Stimulated activated CD4-positive, alpha-beta T cell treated with anti-CD3 and anti-CD28 coated beads, Interleukin-1b, Interleukin-23, amount 100 ng/mL, for 4 hours (primary cell): ENCODE measurements at places on chromosomes 11 and 22.
A peak's percentile ranks its signal among the peaks of the same experiment; 100 is the strongest.

DNA sequence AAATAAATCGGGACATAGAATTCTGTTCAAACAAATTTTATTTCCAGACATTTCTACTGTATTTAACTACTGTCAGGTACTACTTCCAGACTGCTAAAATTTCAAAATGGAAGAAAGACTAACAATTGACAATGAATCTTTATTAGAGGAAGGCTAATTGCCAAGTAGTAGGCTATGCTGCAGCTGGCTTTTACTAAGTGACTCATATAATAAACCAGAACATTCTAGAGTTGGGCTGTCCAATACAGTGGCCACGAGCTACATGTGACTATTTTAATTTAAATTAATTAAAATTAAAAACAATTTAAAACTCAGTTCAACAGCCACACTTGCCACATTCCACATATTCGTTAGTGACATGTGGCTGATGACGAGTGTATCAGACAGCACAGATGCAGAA is 27.6 kb downstream of the CHKA start:
- no peak for DNase-seq

GRCh38 chr11:94525546-94526324 is 13.5 kb downstream of the C11orf97 start:
- no peak for DNase-seq

- DNase-seq, result peak; percentile 39
These were observed 16.2 kb downstream of the PIWIL3 start for GRCh38 chr22:24758164-24758799.

- no peak for DNase-seq
These were observed 11.4 kb downstream of the BRSK2 start for GRCh38 chr11:1401171-1401445.

GRCh38 chr22:39392341-39392948 is 7.1 kb upstream of the TAB1 start:
- no peak for DNase-seq

DNA sequence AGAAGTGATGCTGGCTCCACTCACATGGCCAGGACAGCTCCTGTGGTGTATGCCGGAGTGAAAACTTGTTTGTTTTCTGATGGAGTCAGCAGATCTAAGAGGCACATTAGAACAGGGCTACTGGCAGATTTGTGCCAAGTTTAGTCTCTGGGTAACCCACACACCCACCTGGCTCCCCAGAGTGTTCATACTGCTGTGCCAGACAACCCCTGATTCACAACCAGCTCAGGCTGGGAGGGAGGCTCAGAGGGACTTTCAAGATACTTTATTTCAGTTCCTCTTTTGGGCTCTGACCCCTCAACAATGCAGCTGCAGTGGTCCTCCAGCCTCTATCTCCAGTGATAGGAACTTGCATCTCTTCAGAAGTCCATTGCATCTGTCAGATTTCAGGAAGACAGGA is 8.5 kb downstream of the NTM start:
- no peak for DNase-seq

DNA sequence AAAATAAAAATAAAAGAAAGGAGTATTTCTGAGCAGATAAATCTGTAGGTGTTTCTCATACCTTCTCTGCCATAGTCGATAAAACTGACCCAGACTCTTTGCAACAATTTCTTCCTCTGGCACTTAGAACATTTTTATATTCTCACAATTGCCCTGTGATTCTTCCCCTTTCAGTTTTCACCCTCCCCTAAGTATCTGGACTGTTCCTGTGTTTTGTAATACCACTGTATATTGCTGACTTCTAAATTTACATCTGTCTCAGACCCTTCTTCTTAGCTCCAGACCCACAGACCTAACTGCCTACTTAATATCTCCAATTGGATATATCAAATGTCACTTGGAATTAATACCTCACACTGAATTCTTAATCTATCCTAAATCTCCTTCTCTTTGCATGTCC is 133.4 kb upstream of the DDI1 start:
- DNase-seq, result no peak

- DNase-seq, result no peak
These were observed 3.6 kb downstream of the NRXN2 start for GRCh38 chr11:64719406-64719805.

GRCh38 chr11:45852712-45853101 is 5.4 kb downstream of the CRY2 start:
- no peak for DNase-seq

DNA sequence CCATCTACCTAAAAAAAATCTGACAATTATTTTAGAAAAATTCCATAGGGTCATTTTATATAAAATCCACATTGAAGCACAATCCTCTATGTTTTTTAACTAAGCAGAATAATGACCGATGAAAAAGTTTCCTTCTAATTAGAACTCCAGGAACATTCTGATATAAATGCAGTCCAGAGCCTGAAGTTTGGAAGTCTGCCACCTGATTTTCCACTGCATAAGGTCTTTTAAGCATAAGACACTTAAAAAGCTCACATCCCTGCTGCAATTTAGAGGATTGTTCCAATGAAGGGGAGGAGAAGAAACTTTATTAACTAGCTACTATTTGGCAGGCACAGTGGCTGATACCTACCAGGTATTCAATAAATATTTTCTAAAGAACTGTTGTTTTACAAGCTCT is 570.3 kb upstream of the ANO5 start:
- DNase-seq, result no peak

GRCh38 chr11:35747668-35748067 is 85.1 kb downstream of the TRIM44 start:
- DNase-seq, result no peak

- DNase-seq, result peak; percentile 4
These were observed 42.7 kb downstream of the RTL6 start for GRCh38 chr22:44455151-44455962.

DNA sequence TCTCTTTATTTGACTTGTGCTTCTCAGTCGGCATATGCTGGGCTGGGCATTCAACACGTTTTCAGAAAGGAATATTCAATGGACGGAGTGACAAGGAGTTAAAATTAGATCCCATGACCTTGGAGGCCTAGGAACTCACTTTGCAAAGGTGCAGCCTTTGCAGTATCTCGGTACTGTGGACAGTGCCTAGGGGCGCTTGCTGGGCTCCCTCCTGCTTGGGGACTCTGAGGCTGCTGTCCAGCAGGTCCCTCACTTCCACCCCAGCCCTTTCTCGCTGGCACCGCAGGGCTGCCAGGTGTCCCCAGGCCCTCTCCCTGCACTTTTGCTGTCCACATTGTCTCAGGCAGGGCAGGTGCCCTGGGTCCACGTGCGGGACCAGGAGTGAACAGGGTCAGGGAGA is 255.5 kb upstream of the B3GAT1 start:
- DNase-seq, result no peak

DNA sequence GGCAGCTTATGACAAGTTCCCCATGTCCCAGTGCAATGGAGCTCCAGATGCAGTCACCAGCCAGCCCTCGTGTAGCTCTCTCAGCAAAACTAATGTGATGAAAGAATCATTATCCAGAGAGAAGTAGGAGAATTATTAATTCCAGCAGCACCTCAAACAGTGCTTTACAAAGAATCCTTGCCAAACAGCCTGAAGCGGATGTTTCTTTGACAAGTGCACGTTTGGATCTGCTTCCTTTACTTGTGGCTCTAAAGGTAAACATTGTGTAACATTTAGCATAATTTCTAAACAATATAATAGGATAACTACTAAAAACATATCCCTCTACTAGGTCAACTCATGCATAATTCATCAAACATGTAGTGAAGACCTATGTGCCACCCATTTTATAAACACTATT is 197.0 kb downstream of the FAM181B start:
- no peak for DNase-seq

GRCh38 chr22:28935713-28936112 is 52.3 kb downstream of the ZNRF3 start:
- DNase-seq, result no peak

DNA sequence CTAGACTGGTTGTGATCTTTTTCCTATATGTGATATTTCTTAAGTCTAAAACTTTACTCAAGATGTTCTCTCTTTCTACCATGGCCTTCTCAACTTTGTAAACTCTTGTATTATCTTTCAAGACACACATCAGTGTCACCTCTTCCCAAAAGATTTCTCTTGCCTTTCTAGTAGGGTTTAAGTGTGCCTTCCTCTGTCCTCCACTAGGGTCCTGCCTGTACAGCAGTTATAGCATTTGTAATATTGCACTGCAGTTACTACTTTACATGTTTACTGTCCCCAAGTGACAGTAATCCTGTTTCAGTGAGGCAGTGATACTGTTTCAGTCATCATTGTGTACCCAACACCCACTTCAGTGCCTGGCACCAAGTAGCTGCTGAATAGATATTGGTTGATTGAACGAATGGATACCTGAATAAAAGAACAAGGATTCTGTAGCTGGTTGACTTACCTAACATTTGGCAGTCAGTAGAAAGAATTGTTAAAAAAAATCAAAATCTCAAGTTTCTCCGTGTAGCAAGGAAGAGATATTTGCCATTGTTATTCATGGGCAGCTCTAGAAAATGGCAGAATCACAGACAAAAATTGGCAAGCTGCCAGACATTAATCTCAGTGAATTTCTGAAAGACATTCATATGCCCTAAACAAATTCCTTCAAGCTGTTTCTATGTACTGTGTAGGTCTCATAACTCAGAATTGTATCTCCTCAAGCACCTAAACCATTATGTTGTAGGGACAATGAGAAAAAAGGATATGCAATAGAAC is 79.4 kb downstream of the RBMXL2 start:
- DNase-seq, result no peak

GRCh38 chr22:34299496-34299895 is 379.2 kb upstream of the LARGE1 start:
- DNase-seq, result no peak

DNA sequence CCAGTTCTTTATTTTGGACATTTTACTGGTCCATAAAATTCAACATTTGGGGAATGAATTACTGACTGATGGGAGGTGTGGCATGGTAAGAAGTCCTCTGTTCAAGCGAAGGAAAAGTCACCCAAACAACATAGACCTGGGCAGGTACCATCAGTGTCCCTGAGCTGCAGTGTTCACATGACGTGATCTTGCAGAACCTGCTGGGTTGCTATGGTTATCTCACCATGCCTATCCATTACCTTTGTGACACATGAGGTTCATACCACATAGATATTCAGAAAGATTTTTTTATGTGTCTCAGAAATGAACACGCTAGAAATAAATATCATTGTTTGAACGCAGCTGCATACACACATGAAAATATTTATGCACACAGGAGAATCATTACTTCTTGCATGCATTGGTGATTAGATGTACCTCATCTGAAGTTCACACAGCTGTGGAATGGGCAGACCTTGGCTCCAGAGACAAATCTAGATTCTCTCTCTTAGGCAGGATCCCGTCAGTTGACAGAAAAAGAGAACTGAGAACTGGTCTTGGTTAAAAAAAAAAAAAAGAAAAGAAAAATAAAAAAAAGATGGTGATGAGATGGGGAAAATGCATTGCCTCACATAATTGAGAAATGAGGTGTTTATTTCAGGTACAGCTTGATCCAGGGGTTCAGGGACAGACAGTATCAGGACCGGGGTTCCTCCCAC is 21.4 kb upstream of the RCN1 start:
- DNase-seq, result no peak

- DNase-seq, result no peak
These were observed 68.7 kb downstream of the ISX start for GRCh38 chr22:35134637-35135036.

DNA sequence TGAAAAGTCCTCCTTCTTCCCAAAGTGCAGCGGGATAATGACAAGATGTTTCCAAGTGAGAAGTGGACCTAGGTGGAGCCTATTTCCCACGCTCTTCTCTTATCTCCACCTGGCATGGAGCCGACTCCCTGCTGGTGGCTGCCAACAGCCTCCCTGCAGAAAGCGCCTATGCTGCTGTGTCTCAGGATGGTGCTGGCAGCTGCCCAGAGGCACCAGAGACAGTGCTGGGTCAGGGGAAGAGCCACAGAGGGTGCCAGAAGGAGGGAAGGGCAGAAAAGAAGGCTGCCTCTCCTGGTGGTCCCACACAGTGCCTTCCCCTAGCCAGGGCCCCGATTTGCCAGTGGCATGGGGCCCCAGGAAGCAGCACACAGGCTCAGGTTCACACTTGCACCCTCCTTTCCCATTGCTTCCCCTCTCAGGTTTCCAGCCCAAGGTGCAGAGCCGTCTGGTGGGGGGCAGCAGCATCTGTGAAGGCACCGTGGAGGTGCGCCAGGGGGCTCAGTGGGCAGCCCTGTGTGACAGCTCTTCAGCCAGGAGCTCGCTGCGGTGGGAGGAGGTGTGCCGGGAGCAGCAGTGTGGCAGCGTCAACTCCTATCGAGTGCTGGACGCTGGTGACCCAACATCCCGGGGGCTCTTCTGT is 19.0 kb downstream of the CD5 start:
- no peak for DNase-seq

GRCh38 chr22:30005213-30005857 is 74.9 kb upstream of the HORMAD2 start:
- DNase-seq, result peak; percentile 43

- no peak for DNase-seq
These were observed 43.8 kb downstream of the KCNQ1OT1 start for GRCh38 chr11:2655834-2656622.

DNA sequence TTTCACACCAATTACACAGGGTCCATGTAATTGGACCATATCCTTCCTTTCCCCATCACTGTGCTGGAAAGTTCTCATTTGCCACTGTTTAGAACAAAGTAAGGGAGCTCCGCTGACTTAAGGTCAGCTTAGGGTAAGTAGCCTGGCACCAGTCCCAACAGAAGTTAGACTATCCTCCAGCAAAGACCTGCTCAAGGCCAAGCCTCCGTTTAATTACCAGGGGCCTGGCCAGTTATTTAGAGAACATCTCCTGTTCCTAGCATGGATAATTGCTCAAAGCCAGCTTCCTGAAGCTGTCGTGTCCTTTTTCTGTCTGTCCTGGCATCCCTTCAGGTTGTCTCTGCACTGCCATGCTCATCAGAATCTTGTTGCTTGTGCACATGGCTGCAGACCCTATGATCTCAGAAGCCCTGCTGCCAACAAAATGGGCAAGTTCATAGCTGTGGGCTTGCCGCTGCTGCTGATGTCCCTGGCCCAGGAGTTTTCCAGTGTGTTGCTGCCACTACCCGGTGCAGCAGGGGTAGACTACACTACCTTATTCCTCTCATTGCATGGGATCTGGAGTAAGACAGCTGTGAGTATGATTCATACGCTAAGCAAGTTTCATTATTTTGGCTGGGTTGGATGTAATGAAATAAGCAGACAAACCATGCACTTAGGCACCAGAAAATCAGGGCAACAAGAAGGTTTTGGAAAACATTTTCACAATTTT is 8.1 kb downstream of the OR8A1 start:
- no peak for DNase-seq

DNA sequence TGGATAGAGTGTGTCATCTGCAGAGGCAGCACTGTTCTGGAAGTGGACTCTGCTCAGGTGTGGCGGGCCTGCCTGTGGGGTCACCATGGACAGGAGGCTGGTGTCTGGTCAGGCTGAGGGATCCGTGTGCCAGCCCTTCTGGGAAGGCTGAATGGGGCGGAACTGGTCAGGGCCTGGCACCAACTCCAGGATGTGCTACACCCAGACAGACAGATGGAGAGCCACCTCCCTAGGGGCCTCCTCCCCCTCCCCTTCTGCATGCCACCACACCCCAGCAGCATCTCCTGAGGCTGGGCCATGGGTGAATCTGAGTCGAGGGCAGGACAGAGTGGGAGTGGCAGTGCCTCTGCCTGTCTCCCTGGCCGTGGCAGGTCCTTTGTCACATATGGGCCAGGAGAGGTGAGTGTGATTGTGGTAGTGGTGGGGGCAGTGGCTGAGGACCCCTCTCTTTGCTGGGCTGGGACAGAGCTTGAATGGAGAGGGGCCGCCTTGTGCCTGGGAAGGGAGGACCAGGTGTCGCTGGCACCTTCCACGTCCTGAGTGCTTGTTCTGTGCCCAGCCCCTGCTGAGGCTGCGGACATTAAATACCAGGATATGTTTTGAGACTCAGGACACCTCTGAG is 29.1 kb downstream of the ST3GAL4 start:
- no peak for DNase-seq

GRCh38 chr22:43853328-43853931 is 8.9 kb downstream of the SULT4A1 start:
- no peak for DNase-seq

- no peak for DNase-seq
These were observed 2237.9 kb upstream of the RAG2 start for GRCh38 chr11:38835966-38836365.
